ENCODE measurements at places on chromosomes 3 and 15.

DNA sequence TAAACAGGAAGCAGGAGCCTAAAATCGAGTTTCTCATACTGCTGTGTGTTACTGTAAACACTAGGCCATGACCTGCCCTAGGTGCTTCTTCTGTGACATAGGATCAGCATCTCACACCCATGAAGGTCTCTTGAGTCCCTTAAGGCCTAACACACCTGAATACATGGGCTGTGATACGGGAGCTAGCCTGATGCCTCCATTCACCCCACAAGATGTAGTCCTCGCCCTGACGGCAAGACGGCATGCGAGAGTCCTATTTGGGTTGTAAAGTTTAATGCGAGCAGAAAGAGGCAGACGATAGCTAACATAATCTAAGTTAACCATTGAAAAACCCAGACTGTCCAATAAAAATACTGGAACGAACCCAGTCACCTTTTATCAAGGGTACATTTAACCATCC, 241.1 kb upstream of the ICE2 start:
- no peak for DNase-seq

- DNase-seq = no peak
Observed at GRCh38 chr3:140906785-140907184, 34.9 kb upstream of the SLC25A36 start.

GRCh38 chr3:54426381-54426780, 304.0 kb downstream of the CACNA2D3 start:
- DNase-seq = no peak

DNA sequence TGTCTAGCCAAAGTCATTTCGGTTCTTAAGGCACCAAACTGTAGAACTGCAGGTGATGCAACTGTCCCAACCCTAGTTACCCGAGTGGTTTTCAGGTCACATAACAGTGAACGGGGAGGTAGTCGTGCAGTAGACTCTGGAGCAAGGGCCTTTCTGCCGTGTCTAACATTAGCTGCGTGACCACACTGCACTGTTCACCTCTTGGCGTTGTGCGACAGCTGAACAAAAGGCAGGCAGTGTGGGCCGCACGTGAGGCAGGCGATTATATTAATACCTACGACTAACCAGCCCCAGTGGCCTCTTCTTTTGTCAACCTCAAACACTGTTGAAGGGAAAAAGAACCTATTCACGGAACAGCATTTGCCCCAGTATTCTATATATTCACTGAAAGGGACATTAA, 2.8 kb downstream of the LRRN1 start:
- DNase-seq = no peak

DNA sequence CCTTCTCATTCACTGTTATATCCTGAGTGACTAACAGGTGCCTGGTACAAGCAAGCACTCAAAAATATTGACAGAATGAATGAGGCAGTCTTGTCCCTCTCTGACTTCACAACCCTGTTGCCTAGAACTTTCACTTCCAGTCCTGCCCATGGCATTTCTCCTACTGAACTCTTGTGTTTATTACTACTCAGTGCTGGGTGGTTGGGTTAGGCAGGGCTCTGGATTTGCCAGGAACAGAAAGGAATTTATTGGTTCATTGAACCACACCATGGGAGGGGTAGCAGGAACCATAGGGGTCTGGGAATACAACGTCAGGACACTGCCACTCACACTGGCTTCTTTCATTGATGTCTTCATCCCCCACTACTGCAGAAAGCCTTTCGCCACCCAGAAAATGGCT, 41.9 kb upstream of the SEMA4B start:
- no peak for DNase-seq

DNA sequence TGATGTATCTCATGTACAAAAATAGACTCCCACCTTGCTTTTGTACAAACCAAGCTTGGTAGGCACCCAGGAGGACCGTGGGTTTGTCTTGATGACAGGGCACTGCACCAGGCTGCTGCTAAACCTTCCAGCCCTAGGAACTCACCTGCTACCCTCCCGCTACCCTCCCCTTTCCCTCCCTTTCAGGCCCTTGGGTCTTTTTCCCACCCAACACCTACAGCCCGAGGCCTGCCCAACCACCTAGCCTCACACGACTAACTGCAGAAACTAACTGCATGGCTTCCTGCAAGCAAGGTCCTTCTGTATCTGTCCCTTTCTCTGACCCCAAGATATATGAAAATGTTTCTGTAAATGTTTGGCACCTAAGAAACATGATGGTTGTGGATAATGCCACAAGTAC, 11.1 kb downstream of the PPM1M start:
- DNase-seq = no peak

GRCh38 chr3:8499181-8499611, 2.4 kb upstream of the LMCD1 start:
- no peak for DNase-seq

- no peak for DNase-seq
Observed at GRCh38 chr3:55591888-55592287, 104.8 kb upstream of the WNT5A start.

DNA sequence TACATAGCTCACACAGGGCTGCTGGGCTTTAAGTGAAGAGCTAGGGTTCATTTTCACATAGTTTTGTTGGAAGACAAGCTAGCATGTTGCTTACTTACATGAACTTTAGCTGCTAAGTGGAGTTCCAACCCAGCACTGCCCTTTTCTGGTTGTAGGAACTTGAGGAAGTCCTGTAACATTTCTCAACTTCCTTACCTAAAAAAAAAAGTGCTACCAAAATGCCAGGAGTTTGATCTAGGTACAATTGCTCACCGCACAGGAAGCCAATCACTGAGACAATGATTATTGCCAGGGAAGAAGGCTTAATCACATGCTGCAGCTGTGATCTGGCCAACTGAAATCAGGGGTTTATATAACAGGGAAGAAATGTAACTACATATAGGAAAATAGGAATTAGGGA, 52.8 kb downstream of the IL12A start:
- no peak for DNase-seq

DNA sequence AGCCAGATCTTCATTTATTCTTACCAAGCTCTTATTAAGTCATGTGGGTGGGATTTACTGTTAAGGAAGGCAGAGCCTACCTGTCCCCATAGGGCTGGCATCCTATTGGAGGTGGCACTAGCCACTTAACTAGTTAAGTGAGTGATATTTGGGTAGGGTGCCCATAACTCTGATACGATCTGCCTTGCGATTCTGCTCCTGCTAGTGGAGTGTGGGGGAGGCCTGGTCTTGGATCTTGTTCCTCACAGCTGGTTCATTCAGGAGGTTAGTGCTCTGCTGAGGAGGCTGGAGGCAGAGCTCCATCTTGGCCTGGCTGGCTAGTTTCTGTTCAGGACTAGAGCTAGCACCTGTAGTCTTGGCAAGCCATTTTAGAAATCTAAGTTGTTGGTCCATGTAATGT, 9.3 kb downstream of the BAHD1 start:
- no peak for DNase-seq

DNA sequence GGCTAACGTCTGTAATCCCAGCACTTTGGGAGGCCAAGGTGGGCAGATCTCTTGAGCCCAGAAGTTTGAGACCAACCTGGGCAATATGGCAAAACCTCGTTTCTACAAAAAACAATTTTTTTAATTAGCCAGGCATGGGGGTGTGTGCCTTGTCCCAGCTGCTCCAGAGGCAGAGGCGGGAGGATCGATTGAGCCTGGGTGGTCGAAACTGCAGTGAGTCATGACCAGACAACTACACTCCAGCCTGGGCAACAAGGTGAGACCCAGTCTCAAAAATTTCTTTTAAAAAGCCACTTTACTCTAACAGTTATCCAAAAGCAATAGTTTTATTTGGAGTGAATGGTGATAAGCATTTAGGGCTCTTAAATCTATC, 12.5 kb downstream of the TRIM59 start:
- no peak for DNase-seq

- no peak for DNase-seq
Observed at GRCh38 chr3:119318876-119319275, 24.7 kb downstream of the ARHGAP31 start.

- DNase-seq = peak; percentile 29
Observed at GRCh38 chr3:120182613-120183511, 88.6 kb upstream of the GSK3B start.

GRCh38 chr3:20769430-20769829, 583.4 kb upstream of the SGO1 start:
- DNase-seq = no peak

DNA sequence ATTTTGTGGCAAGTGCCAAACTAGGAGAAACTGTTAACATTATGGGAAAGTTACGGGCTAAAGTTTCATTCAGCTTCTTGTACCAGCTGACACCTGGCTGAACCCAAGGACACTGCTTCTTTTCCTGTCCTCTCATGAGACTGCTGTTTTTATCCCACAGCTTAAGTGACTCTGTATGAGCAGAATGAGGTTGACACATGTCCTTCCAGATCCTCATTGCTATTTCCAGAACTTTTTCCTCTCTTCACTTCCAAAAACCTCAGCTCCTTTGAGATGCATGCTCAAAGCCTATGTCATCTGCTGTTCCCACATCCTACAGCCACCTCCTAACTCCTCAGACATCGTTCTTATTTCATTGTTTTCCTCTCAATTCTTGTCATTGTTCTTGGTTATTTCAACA, 183.6 kb downstream of the DCLK3 start:
- no peak for DNase-seq

GRCh38 chr15:63086947-63087346, 34.7 kb upstream of the LACTB start:
- no peak for DNase-seq

GRCh38 chr3:139505829-139506386, 29.6 kb upstream of the RBP2 start:
- no peak for DNase-seq

GRCh38 chr15:83692746-83693581, 39.0 kb downstream of the ADAMTSL3 start:
- no peak for DNase-seq

- no peak for DNase-seq
Observed at GRCh38 chr3:31959951-31960792, 20.9 kb downstream of the OSBPL10 start.

DNA sequence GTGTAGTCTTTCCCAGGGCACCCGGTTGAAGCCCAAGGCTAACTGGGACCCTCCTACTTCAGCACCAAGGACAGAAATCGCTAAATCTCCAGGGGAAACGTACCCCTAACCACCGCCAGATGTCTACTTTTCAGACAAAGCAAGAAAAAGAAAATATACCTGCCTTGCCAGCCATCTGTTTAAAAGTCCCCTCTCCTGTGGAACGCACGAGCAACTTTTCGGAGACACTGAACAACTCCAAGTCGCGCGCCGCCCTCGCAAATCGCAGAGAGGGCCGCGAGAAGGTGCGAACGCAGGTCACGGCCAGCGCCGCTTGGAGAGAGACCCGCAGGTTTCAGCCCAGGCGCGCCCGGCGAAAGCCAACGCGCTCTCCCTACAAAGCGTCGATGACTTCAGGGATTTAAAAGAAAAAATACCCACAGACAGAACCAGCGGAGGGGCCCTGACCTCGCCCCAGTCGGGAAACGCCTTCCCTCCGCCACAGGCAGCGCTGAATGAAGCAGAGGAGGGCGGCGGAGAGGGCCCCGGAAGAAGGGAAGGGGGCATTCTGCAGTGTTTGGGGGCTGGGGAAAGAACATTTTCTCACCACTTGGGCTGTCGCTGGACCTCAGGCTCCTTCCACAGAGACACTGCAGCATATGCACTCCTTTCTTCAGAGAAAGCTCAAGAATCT, 213.1 kb downstream of the FGF12 start:
- no peak for DNase-seq

GRCh38 chr3:149900322-149900721, 70.4 kb downstream of the PFN2 start:
- no peak for DNase-seq

DNA sequence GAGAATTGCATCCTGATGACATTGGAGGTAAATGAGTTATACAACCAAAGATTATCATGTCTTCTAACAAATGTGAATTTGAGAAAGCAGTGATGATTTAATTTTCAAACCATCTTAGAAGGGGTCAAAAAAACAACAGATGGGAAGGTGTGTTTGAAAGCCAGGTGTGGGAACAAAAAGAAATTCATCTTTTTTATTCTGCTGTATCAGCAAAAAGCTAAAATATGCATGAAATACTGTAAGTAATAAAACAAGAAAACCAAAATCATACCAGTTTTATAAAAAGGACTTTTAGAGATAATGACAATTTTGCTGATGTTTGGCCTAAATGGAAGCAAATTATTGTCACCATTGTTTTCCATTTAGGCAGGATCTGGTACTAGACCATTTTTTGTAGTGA, 145.5 kb downstream of the FBN1 start:
- DNase-seq = no peak

All from activated CD8-positive, alpha-beta T cell treated with anti-CD3 and anti-CD28 coated beads for 36 hours (primary cell).